CD8-positive, alpha-beta memory T cell (primary cell): ENCODE measurements at places on chromosomes 1 and 21. TPM values are rescaled to one million over a fixed set of nuclear protein-coding genes. Genes with fewer than 3 reads are reported as not detected.

- H3K36me3 ChIP-seq, result no peaks in the 10 kb centered on the region
- no peak overlapping the region for H3K27ac ChIP-seq
- H3K4me3 ChIP-seq, result no peak overlapping the region
- H3K27me3 ChIP-seq, result no peaks in the 10 kb centered on the region
Observed at GRCh38 chr1:151949371-151950193, 40.3 kb upstream of the THEM4 start.

DNA sequence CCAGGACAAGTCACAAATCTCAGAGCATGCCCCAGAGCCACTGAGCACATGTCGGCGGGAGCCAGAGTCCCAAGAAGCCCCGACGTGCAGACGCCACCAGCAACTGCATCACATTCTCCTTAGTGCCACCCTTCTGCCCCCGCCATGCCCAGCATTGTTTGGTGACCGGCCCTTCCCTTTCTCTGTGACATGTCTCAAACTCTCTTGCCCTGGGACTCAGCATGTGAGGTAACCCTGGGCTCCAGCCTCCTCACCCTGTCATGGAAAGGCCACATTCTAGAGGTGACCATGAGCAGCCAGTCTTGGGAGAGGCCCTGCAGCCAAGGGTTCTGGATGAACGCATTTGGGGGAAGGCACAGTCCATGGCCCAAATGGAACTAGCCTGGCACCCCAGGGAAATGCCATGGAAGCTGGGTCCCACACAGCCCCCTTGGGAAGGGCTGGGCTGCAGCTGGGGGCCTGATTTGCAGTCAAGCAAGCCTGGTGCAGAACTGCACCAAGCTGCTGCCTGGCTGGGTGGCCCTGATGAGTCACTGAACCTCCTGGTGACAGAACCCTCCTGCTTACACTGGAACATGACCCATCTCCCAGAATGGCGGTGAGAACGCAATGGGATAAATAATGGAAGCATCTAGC lies 94.4 kb downstream of the ITPKB start:
- H3K4me1 ChIP-seq, result peaks cover 54% of the 10 kb centered on the region
- H3K27me3 ChIP-seq, result no peaks in the 10 kb centered on the region
- no peak overlapping the region for H3K4me3 ChIP-seq
- H3K27ac ChIP-seq, result no peak overlapping the region
- peaks cover 59% of the 10 kb centered on the region for H3K36me3 ChIP-seq

DNA sequence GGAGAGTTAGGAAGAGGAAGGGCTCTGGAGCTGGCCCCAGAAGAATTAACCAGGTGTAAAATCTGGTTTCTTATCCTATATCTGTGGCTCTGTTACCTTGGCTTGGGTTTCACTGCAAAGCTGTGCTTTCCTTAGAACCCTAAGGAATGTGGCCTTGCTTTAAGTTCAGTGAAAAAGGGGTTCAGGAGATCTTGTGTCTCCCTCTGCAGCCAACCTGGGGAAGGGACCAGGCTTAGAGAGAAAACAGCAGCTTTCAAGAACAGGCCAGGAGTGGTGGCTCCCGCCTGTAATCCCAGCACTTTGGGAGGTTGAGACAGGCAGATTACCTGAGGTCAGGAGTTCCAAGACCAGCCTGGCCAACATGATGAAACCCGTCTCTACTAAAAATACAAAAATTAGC lies 16.1 kb upstream of the MYCL start:
- no peak overlapping the region for H3K4me3 ChIP-seq
- peaks cover 4% of the 10 kb centered on the region for H3K4me1 ChIP-seq
- H3K27ac ChIP-seq, result no peak overlapping the region
- H3K27me3 ChIP-seq, result no peaks in the 10 kb centered on the region
- no peaks in the 10 kb centered on the region for H3K36me3 ChIP-seq

- H3K27me3 ChIP-seq, result peaks cover 22% of the 10 kb centered on the region
- H3K4me3 ChIP-seq, result no peak overlapping the region
- no peak overlapping the region for H3K27ac ChIP-seq
- DNase-seq, result no peak
Observed at GRCh38 chr1:942864-943533, 16.1 kb downstream of the NOC2L start.

Gene AQP10
- total RNA-seq, result not detected
